Cardiac fibroblast (primary cell): ENCODE measurements at places on chromosomes 6 and 20.
A peak's percentile ranks its signal among the peaks of the same experiment; 100 is the strongest.

GRCh38 chr20:47355489-47356219, 845 bp downstream of the ZMYND8 start:
- peak; percentile 74 for DNase-seq

DNA sequence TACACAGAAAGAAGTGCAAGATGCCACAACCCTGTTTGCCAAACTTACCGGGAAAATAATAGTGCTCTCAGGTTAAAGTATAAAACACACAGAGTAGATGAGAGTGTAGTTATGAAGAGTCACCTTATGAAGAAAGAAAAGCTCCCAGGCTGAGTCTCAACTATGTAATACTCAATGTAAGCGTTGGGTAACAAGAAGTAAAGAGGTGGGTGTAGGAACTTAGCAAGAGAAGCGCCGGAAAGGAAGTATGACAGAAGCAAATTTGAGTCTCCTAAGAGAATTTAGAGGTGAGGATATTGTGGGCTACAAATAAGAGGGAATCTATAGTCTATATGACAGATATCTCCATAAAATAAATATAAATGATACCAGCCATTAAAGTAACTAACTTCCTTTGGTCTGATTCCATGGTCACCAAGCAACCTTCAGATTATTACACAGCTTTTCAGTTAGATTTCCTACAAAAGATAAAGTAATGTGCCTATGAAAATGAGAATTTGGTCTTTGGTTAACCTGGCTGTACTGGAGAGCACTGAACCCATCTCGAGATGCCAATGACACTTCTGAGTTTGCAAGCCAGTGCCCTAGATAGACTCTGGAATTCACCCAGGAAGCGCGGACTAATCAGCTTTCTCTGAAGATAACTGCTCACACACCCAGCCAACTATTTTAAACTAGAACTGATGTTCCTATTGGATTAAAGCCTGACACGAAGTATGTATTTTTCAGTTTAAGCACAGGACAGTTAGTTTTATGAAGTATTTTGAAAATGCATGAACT, 1.8 kb downstream of the TUBE1 start:
- DNase-seq: no peak

DNA sequence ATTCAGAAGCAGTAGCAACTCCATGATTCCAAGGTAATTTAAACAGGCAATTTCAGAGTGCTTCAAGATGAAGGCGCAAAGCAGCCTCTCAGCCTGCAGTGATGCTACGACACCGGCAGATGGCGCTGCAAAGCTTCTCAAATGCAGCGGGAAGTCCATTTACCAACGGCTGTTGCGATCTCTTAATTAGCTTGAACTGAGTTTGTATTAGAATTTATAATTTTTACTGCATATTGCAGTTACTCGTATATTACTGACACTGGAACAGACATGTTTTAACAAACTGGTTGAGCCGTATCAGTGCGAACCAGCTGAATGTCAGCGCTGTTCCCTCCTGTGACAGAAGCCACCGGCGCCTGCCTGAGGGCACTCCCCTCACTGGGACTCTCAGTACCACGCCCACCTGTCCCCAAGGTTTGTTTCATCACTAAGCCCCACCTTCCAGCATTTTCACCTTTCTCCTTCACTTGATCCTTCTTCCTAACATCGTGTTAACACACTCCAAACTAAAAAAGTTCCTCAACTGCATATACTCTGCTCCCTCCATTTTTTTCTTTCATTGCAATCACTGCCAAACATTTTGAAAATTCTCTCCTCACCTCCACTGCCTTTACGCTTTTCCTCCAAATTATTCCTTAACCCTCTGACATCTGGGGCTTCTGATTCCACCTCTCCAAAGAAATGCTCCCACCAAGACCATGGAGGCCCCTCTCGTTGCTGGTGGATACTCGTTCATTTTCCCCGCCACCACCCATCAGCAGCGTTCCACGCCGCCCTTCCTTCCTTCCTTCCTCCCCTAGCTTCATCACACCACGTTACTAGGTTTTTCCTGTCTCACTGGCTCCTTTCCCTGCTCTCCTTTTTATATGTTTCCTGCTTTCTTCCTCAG, 14.5 kb downstream of the GNL1 start:
- peak; percentile 94 for DNase-seq

DNA sequence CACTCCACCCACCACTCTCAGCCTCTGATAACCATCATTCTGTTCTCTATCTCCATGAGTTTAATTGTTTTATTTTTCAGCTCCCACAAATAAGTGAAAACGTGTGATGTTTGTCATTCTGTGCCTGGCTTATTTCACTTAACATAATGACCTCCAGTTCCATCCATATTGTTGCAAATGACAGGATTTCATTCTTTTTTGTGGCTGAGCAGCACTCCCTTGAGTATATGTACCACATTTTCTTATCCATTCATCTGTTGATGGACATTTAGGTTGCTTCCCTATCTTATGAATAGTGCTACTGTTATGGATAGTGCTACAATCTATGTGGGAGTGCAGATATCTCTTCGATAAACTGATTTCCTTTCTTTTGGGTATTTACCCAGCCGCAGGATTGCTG, 103.3 kb upstream of the PDE7B start:
- DNase-seq: no peak

- DNase-seq: no peak
These were observed 219.0 kb upstream of the PRND start for GRCh38 chr20:4502756-4503155.

DNA sequence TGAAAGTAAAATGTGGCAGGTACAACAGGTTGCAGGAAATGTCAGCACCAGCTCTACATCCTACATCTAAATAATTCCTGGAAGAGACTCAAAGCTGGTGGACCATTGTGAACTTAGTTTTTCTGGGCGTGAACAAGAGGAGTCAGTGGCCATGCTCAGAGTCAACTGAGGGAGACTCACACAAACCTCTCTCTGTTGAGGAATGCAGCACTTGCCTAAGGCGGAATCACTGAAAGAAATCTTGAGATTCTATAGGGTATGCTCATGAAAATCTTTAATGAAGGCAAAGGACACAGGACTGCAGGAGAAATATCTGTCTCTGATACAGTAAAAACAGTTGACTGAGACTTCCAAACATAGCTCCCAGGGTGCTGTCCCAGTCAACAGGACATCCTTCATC, 22.5 kb downstream of the SLC17A4 start:
- DNase-seq: no peak
